ENCODE measurements at places on chromosomes 16 and 17. TPM values are rescaled to one million over a fixed set of nuclear protein-coding genes. Genes with fewer than 3 reads are reported as not detected.
A peak's percentile ranks its signal among the peaks of the same experiment; 100 is the strongest.

CCL7 gene
- total RNA-seq, result not detected

ATP2A3 gene
- total RNA-seq, result 2.9 TPM

RCVRN gene
- total RNA-seq, result 0.56 TPM

CDK3 gene
- total RNA-seq, result 5.0 TPM

ACE gene
- 4.2 TPM for total RNA-seq

PRR35 gene
- not detected for total RNA-seq

KCNG4 gene
- total RNA-seq, result not detected

CFDP1 gene
- total RNA-seq, result 37.5 TPM

KCNJ12 gene
- 3.2 TPM for total RNA-seq

TMEM114 gene
- total RNA-seq, result not detected

FA2H gene
- total RNA-seq, result not detected

- no peak for DNase-seq
Measured at GRCh38 chr16:50802000-50802399, 60.1 kb downstream of the CYLD start.

DNA sequence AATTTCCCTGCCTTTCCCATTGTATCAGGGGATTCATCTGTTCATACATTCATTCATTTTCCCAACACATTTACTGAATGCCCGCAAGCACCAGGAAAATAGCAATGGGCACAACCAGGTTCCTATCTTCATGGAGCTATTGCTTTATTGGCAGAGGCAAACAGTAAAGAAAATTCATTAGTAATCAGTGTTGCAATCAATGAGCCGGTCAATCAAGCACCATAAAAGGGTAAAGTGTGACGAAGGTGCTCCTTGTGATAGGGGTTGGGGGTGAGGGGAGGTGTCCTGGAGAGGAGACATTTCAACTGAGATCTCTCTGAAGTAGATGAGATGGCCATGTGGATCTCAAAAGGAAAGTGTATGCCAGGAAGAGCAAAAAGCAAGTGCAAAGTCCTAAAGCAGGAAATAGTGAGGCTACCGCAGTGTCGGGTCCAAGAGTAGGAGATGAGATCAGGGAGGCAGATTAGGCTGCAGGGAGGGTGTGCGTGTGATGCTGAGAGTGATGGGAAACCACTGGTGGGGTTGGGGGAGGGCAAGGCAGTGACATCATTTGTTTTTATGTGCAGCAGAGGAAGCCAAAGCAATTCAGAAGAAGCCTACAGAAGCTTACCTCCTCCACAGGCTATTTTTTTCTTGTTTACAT lies 28.4 kb downstream of the CDH13 start:
- DNase-seq, result no peak

GRCh38 chr16:86834451-86835035 lies 256.2 kb downstream of the FOXL1 start:
- DNase-seq, result no peak

DNA sequence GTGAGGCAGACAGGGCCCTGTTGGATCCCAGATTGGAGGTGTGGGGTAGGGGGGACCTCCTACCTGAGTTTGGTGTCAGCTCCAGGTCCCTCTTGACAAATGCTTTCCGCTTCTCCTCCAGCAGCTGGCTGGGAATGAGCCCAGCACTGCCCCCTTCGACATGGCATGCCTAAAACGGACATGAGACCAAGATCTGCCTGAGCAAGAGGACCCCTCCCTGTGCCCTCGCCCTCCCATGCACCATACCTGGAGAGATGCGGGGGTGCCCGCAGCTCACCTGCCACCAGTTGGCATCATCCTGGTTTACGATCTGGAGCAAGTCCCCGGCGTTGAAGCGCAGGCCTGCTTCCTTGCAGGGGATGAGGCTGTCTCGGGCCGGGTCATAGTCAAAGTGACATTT lies 26.2 kb downstream of the MPP2 start:
- DNase-seq, result no peak

GRCh38 chr17:74987909-74988711 lies 678 bp downstream of the CDR2L start:
- peak; percentile 75 for DNase-seq

GRCh38 chr16:57308041-57308440 lies 23.6 kb upstream of the PLLP start:
- DNase-seq, result no peak

DNA sequence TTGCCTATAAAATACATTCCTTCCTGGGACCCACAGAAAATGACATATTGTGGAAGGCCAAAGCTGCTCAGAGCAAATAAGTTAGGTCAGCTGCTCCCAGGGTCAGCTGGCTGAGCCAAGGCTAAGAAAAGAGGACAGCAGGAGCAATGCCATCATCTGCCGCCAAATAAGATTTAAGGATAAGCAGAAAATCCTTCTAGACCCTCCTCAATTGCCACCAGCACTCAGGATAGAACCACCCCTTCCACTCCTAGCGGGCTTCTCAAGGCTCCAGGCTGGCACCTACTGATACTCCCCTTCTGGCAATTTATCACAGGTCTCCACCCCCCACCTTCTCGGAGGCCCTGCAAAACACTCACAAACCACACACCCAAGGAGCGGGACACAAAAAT lies 22.9 kb downstream of the MBTPS1 start:
- no peak for DNase-seq

- no peak for DNase-seq
Measured at GRCh38 chr17:37802061-37802595, 57.3 kb upstream of the HNF1B start.

DNA sequence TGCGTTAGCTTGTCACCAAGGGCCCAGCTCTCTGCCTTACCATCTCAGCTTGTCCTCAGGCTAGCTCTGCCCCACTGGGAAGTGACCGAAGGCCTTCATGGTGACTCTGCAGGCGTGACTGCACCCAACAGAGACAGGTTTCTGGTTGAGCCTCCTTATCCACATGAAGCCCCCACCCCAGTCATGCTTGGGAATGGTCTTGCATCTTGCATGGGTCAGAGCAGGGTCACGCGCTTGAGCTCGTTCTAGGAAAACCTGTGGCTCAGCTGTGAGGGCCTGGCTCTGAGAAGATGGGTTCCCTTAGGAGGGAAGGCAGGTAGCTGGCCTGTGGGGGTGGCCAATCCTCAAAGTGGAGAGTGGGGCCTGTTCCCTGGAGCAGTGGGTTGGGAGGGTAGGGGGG lies 122.8 kb downstream of the BANP start:
- DNase-seq, result no peak

DNA sequence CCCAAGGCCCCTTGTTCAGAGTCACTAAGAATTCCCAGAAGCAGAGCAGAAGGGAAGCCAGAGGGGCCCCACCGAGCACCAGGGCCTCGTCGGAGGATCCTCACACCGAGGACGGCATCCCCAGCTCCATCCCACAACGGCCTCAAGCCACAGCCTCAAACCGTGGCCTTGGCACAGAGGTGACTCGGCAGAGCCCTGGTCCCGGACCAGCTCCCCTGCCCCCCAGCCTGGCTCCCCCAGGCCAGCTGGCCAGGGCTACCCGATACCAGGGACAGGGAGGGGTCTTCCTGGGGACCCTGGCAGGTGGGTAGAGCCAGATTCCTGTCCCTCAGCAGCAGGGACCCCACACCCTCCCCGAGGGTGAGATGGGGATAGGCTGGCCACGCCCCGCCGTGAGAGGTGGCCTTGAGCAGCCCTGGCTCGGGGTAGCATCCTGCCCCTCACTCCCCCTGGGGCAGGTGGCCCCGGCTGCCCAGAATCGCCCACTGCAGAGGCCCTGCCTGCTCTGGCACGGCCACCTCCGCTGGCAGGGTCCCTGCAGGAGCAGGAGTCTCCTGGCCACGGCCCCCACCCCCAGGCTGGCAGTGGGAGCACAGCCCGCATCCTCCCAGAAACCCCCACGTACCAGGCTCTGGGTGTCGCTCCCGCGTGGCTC lies 5.6 kb upstream of the PVALEF start:
- no peak for DNase-seq

GRCh38 chr17:60908324-60908723 lies 230.7 kb downstream of the BCAS3 start:
- no peak for DNase-seq

DNA sequence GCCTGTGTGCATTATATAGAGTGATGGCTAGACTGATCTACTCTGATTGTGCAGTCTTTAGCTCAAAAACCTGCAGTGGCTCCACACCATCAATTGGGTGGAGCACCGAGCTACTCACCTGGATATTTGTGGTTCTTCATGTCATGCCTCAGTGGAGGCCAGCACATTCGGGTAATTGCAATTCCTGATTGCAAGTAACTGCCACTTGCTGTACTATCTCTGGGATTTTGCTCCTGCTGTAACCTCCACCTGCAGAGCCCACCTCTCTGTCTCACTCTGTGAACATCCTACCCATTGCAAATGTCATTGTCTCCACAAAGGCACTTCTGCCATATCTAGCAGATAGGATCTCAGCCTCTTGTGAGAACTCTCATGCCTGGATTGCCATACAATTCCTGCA lies 1.7 kb upstream of the CCL1 start:
- no peak for DNase-seq

- DNase-seq, result no peak
Measured at GRCh38 chr17:29883497-29883896, 46.5 kb downstream of the SSH2 start.
